Activated naive CD8-positive, alpha-beta T cell treated with anti-CD3 and anti-CD28 coated beads for 36 hours (primary cell): ENCODE measurements at places on chromosomes 3 and 15.

DNA sequence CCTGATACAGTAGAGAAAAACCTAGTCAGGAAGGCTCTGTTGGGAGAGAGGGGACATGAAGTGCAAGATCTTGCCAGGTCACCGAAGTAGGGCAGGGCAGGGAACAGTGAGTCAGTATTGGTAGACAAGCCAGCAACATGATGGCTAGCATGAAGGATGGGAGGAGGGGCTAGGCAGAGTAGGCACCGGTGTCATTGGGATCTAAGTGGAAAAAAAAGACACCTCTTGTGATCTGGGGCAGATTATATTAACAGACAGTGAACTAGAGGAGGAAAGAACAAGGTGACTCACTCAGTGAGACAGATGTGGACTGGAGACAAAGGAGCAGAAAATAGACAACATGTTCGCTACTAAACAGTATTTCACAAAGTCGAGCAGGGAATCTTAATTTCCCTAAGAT is 149.2 kb upstream of the SLC24A5 start:
- DNase-seq: no peak

DNA sequence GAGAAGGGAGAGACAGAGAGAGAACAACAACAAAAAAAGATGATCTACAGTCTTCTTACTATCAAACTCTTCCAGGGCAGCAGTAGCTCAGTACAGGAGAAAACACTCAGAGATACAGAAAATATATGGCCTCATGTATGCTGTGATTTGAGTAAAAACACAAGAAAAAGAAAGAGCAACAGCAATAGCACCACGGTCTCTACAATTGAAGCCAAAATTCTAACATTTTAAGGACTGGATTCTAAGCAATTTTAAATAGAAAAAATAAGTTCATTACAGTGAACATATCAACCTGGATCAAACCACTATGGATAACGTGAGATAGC is 43.5 kb upstream of the ALCAM start:
- no peak for DNase-seq

- DNase-seq: no peak
Measured at GRCh38 chr3:58296269-58296668, 9.8 kb upstream of the RPP14 start.

DNA sequence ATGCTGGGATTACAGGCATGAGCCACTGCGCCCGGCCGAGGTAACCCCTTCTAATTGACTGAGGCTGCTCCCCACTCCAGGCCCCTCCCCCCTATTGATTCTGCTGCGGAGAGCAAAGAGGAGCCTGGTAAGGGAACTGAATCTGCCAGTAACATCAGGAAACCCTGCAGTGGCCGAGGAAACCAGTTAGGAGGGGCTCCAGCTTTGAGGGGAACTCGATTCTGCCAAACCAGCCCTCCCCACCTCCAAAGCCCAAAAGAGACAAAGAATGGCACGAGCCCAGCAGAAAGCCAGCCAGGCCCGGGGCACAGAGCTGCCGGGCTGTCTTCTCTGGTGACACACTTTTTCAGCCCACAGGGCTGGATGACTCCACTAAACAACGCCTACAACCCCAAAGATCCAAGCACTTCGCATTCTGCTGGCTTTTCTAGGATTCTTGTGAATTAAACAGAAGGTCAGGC is 15.0 kb upstream of the ACAD9 start:
- no peak for DNase-seq

DNA sequence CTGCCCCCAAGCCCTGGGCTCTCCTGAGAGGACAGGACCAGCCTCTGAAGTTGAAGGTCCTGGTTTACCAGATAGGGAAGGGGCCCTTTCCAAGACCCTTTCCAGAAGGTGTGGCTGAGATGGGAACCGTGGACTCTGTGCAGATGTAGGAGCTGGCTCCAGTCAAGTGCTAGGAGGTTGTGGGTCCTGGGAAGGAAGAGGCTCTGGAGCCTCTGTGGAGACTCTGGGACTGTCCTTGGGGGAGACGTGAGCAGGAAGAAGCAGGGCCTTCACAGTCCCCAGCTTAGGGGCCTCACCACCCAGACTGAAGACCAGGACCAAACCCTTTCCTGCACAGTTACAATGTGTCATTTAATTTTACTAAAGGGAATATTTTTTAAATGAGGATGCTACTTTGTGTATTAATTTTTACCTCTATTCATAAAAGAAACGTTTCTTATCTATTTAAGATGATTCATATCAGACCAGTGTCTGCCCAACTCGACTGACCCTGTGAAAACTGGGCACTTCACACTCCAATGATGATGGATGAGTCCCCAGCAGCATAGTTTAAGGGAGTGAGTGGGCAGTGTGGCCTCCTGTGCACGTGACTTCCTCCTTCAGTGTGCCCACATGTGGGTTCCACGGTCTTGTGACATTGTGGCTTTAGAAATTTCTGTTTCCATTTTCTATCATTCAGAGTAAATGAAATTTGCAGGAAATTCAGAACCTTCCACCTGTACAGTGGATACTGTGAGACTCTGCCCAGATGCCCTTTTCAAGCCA is 10.9 kb downstream of the CCR5AS start:
- DNase-seq: no peak

DNA sequence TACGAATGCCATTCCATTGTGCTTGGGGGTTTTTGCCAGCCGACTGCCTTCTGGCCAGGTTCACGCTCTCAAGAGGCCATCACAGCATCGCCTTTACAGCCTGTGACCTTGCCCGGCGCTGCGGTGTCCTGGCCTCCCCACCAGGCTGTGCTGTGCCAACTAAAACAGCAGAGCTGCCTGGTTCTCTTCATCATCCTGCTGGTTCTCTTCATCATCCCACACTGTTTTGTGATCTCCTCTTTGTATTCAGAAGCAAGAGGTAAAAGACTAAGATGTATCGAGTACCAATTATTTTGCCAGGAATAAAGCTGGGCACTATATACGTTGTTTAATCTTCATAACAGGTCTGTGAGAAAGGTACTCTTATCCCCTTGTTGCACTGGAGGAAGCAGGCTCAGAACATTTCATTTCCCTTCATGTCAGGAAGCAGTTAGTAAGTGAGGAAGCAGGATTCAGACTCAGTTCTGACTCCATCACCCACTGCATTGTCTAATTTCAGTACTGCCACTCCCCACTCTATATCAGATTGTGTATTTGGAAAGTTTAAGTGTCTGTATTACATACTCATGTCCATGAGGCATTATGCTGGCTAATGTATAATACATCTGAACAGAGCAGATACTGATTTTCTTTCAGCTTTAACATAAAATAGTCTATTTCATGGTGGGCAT is 92.7 kb downstream of the LRRC28 start:
- peak; percentile 32 for DNase-seq

DNA sequence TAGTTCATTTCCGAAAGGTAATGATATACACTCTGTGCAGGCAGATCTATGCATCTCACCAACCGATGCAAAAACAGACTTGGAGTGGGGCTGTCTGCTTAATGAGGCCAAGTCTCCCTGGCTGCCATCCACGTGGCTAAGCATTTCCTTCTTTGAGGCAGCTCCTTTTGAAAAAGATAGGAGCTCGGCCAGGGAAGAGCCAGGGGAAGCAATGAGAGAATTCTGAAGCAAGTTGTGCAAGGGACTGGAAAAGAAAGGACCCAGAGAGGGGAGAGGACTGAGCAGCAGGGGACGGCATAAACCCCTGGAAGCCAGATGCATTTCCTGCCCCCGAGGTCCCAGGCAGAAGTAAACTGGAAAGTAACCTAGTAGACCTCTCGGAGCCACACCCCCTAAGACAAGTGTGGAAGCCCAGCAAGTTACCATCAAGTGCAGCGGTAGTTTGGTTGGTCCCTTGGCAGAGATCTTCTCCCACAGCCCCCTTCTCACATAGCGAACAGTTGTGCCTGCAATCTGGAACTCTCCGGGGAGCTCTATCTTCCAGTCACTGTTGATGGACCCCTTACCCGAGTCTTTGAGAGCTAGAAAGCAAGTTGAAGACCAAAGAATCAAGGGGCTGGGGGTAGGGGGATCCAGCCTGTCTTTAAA is 288.2 kb downstream of the ADAMTS17 start:
- DNase-seq: no peak

GRCh38 chr3:76024640-76025039 is 239.3 kb upstream of the ZNF717 start:
- no peak for DNase-seq

- DNase-seq: no peak
Measured at GRCh38 chr15:89448825-89449224, 47.6 kb downstream of the RHCG start.

DNA sequence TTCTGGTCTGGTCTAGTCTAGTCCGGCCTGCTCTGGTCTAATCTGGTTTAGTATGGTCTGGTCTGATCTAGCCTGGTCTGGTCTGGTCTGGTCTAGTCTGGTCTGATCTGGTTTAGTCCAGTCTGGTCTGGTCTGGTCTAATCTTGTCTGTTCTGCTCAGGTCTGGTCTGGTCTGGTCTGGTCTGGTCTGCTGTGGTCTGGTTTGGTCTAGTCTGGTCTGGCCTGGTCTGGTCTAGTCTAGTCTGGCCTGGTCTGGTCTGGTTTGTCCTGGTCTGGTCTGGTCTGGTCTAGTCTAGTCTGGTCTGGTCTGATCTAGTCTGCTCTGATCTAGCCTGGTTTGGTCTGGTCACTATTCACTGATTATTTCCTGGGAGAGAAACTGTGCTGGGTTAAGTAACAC is 84.1 kb upstream of the PRR23E start:
- DNase-seq: no peak

DNA sequence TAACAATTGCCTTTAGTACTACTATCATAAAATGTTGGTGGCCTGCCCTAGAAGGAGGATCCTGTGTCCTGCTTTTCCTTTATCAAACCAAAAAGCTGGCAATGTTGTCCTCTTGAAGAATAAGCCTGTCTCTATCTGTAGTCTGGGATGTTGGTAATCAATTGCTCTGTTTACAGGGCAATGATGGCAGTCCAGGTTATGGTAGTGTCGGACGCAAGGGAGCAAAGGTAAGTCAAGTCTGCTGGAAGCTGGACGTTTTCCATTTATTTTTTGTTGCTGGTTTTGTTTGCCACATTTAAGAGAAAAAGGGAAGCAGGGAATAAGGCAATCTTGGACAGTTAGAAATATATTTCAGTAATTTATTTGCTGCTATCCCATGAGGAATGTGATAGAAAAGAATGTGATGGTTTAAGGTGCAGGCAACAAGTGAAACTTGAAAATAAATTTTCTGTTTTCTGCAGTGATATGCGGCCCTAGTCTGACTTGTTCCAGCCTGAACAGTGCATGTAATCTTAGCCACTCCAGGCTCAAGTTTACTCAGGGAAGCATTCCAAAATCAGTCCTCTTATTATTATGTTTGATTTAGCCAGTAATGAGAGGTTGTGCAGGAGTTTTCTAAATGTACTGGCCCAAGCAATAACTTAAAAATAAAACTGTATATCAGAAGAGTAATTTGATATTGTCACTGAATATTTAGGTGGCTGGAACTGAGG is 110.3 kb downstream of the COL6A6 start:
- DNase-seq: no peak

DNA sequence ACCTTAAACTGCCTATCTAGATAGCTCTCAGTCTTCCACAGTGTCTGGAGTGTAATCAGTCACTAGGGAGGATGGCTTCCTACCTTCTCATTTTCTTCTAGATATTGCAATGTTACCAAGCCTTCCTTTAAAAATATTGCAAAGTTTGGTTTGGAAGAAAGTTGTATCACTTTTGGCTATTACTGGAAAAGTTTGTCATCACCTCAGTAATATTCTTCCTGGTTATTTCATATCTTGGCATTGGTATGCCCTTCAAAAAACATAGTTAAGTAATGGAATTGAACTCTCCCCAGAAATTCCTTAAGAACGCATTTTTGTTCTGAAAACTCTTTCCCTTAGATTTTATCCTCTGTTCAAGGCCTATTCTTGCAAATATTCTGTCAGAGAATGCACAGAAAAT is 179.3 kb upstream of the MME start:
- DNase-seq: no peak

GRCh38 chr3:66242788-66243464 is 22.1 kb downstream of the SLC25A26 start:
- DNase-seq: no peak

- DNase-seq: no peak
Measured at GRCh38 chr15:40543631-40544294, 21.1 kb downstream of the CCDC32 start.

- DNase-seq: no peak
Measured at GRCh38 chr15:74396146-74396438, 28.6 kb upstream of the CYP11A1 start.

- DNase-seq: no peak
Measured at GRCh38 chr15:40067921-40068624, 29.1 kb upstream of the SRP14 start.

- DNase-seq: no peak
Measured at GRCh38 chr3:49019941-49020329, 1.6 kb upstream of the DALRD3 start.

GRCh38 chr3:160885791-160886286 is 129.8 kb downstream of the PPM1L start:
- DNase-seq: no peak

- DNase-seq: no peak
Measured at GRCh38 chr15:40637221-40637745, 43.2 kb downstream of the KNL1 start.

GRCh38 chr15:94258246-94258645 is 26.9 kb downstream of the MCTP2 start:
- DNase-seq: no peak

- peak; percentile 29 for DNase-seq
Measured at GRCh38 chr3:113533534-113533892, 1.2 kb downstream of the SIDT1 start.

DNA sequence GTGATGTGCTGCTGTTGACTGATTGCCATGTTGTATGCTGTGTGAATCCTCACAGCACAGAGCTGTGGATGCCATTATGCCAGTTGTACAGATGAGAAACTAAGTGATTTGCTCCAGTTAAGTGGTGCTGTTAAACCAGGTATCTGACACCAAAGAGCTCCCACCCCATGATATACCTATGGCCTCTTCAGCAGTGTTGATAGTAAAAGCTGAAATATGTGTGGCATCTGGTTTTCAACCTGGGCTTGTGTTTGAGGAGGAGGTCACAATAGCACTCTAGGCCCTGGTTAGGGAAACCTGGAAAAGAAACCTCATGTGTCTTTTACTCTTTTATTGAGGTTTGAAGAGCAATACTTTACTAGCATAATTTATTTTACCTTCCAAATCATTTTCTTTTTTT is 21.4 kb downstream of the RAD54L2 start:
- no peak for DNase-seq

DNA sequence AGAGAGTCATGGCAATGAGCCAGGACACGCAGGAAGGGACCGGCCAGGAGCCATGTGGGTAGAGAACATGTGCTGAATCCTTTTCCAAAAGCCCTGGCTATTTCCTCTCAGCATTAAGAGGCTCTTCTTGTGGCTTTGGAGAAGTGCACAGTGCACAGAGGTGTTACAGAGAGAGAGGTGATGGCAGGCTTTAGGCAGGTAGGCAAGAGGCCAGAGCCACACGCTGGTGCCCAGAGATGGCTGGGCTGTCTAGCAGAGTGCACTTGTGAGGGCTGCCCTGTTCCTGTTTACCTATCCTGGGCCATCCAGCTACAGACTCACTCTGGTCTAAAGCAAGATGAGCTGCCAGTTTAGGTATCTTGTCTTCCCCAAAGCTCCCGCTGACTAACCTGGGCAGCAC is 402.6 kb downstream of the OCA2 start:
- DNase-seq: no peak
